ENCODE measurements at places on chromosomes 1 and 21.

DNA sequence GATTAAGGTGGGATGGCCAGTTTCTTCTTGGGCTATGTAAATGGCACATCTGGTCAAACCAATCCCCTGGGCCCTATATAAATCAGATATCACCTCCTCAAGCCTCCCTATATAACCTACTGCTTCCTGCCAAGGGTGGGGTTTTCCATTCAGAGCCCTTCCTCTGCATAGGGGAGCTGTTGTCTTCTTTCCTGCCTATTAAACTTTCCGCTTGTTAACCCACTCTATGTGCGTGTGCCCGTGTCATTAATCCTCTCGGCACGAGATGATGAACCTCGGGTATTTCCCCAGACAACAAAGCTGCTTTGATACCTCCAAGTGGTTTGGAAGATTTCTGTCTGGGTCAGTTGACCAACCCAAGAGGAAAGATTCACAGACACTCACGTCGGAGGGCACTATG is 19.3 kb upstream of the SERTAD4 start:
- no peak for DNase-seq

GRCh38 chr21:32299695-32300094 is 1.0 kb downstream of the MRAP start:
- DNase-seq: no peak

- DNase-seq: no peak
These were observed 1.7 kb downstream of the DHCR24 start for GRCh38 chr1:54885237-54885679.

DNA sequence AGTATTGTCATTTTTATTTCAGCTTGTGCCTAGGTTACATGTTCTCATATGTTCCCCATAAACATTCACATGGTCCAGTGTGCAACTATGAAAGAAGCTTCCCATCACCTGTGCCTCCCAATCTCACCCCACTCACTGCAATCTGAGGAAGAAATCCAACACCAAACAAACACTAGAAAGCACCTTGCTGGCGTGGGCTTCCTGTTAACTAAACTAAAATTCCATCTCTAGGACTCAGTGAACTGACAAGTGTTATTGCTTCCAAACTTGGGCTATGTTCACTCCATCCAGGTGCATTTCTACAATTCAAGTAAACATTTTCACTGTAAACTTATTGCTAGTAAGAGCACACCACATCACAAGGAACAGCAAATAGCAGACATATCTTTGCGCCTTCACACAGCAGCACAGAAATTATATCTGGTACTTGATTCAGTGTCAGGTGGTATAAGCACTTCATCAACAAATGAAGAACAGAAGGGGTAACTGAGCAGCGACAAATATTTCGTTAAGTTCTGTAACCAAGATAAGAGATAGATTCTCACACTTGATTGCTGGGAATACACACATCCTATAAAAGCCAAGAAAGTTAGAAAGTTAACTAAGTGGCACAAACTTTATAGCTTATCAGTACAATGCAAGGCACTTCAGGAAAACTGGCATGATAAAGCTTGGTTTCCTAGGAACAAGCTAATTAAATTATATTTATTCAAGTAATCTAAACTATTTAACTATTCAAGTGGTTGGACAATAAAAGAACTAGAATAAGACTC is 8.9 kb upstream of the KCNJ15 start:
- DNase-seq: no peak

DNA sequence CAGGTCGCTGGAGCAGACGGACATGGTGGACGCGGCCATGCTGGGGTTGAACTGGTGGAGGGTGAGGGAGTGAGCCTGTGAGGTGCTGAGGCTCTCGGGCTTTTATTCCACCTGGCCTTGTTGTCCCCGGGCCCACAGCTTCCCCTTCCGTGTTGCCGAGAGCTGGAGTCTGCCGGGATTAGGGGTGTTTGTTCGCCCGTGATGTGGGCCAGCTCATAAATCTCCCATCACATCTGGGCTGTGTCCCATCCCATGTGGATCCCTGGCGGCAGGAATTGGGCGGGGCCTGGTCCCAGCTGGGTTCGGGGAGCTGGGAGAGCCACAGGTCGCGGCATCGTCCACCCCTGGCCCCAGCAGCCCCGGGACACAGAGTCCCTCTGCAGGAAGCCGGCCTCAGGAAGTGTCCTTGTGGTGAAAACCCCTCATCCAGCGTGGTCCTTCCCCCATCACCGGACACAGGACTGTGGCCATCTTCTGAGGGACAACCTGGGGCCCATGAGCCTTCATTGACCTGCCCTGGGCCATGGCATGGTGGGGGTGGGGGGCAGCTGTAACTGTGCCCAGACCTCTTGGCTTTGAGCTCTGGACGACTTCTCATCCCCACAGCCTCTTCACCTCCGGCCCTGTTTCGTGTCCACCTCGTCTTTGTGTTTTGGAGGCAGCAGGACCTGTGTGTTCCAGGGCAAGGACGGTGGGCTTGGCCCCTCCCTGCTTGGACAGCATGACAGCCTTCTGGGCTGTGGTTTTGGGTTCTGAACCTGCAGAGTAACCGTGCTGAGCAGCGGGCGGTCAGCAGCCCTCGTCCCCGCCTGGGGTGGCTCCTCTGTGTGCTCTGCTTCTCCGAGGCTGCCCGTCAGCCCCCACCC is at the start of gene KRTAP10-6:
TSS of gene KRTAP10-6 (minus strand) at position 60 of the 866 bp plus-strand sequence. CDS start at position 39, 21 bp downstream.
- DNase-seq: no peak

DNA sequence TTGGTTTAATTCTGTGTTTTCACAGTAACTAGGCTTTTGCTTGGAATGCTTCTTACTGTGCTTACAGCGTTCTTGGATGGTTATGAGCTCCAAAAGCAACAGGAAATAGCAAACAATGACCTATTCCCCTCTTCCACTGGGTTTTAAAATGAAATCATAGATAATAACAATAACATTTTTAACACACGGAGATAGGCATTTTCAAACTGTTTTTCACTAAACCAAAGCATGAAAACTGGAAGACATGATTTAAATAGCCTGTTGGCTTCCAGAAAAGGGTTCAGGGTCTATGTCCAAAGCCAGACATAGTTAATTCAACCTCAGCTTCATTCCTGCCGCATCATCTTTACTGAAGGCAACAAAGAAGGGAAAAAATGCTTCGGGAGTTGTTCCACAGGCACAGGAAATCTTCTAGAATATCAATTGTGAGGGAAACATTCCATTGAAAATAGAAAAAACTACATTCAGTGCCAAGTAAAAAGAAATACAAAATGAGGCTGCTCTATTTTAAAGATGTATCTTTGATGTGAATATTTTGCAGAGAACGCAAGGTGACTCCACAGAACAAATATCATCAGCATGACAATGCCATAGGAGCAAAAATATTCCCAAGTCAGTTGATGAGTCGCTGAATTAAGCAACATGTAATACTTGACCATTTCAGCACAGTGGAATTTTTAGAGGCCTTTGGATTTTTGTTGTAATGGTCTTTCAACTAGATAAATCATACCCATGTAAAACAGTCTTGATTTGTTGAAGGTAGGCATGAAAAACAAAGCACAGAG is 80.7 kb downstream of the NID1 start:
- DNase-seq: no peak

GRCh38 chr1:4137621-4138415 is 237.7 kb upstream of the C1orf174 start:
- DNase-seq: no peak

DNA sequence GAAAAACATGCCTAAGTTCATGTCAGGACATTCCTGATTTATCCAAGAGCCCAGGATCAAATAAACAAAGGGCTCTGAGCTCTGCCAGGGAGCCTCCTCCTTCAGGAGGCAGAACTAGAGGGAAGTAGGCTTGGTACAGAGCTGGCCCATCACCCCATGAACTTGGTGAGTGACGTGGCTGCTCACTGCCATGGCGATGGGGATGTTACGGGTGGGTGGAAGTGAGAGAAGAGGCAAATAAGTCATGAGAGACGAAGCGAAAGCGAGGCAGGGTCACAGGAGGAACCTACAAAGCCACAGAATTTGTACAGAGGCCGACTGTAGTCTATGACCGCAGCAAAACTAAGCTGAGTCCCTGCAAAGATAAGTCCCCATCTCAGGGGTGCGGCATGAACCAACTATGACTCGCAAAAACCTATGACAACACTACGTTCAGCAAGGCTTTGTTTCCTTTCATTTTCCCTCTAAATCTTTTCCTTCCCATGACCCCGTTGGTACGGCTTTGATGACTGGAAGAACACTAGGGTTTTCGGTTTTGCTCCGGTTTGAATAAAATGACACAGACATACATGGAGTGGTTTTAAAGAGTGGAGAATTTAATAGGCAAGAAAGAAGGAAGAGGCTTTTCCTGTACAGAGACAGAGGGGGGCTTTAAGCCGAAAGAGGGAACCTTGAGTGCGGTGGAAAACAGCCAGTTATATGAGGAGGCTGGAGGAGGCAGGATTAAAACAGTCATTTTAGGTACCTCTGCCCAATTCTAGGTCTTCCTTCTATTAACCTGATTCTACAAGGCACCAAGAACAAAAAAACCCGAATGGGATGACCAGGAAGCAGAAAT is 74.1 kb downstream of the CD46 start:
- peak; percentile 64 for DNase-seq

GRCh38 chr21:18411565-18411964 is 8.0 kb upstream of the TMPRSS15 start:
- DNase-seq: no peak

GRCh38 chr1:1943834-1944570 is 24.9 kb upstream of the TMEM52 start:
- DNase-seq: peak; percentile 26

GRCh38 chr1:236085545-236086159 is 20.8 kb upstream of the NID1 start:
- no peak for DNase-seq

DNA sequence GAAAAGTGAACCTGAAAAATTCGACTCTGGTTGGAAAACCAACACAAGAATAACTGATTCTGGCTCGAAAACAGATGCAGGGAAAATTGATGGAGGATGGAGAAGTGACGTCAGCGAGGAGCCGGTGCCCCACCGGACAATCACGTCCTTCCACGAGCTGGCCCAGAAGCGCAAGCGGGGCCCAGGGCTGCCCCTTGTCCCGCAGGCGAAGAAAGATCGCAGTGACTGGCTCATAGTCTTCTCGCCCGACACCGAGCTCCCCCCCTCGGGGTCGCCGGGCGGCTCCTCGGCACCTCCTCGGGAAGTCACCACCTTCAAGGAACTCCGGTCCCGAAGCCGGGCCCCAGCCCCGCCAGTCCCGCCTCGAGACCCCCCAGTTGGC is 1.9 kb downstream of the RUSC1 start:
- no peak for DNase-seq

DNA sequence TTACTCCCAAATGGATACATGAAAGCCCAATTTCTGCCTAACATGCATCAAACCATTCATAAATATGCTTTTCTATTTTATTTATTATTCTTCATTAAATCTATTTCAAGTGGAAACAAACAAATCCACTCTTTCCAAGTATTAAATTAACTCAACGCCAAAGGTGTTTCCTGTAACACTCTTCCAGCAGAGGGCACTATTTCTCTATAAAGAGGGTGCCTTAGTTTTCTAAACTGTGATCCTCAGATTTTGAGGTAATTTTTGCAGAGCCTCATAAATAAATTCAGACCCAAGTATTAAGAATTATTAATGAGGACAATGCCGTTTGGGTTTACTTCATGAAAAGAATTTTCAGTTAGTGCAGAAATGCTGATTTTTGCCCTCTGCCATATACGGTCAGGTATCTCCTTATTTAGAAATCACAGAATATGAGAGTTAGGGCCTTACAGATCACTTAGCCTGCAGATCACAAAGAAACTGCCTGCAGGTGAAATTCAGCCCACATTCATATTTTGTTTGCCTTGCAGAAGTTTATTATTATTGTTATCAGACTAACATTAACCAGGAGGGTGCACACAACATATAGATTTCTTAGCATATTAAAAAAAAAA is 40.1 kb upstream of the MYSM1 start:
- no peak for DNase-seq

DNA sequence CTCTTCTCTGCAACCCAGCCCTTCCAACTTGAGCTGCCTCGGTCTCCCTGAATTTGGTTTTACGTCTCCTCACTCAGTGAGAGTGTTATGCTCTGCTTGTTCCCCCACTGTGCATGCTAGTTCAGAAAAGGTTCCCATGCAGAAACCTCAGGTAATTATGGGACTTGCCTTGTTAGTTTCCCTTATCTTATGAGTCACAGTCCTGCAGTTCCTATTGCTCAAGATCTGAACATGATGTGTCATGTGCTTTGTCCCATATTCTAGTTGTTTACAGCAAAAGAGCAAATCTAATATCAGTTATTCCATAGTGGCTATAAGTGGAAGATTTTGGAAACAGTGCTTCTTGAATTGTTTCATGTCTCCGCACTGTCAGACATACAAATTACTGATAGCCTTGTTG is 74.4 kb downstream of the DUSP10 start:
- no peak for DNase-seq

DNA sequence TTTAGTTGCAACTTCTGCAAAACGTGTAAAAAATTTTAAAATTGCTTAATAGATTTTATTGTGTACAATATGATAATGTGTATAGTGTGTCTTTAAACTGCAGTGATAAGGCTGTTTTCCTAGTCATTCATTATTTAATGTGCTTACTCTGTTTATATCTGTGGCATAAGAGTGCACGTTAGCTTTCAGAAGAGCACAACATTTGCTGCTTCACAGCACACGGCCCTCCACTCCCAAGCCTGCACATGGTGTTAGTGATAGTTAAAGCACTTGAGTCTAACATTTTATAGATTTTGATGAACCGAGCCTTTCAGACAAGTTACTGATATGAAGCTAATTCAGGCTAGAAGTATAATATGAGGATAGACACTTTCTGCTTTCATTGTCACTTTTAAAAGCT is 120.6 kb downstream of the ADGRL2 start:
- no peak for DNase-seq

- no peak for DNase-seq
These were observed 5.8 kb downstream of the ATP1B1 start for GRCh38 chr1:169112241-169112640.

DNA sequence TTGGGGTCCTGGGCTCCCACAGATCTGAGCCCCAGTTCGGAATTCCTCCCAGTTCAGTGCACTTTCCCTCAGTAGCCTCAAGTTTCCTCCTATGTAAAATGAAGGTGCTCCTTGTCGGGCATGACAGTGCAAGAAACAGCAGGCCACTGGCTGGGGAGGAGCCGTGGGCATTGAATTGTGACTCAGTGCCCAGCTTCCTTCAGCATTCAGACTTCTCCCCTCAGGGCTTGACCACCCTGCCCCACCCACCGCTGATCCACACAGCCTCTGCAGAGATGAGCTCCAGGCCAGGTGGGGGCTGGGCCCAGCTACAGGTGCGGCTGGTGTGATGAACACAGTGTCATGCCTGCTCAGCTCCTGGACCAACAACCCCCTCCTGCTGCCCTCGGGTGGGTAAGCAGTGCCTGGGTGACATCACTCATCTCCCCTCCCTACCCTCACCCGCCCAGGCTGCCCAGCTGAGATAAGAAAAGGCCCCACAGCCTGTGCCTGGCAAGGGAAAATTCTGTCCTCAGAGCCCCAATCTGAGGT is 4.9 kb downstream of the MOB3C start:
- DNase-seq: no peak
